ENCODE measurements at places on chromosomes 16 and 17.

GRCh38 chr17:5832886-5833285 lies 237.3 kb upstream of the WSCD1 start:
- no peaks in the 10 kb centered on the region for H3K36me3 ChIP-seq
- ATAC-seq, result peak; percentile 27
- H3K27ac ChIP-seq, result peak overlapping the region; percentile 82
- peaks cover 5% of the 10 kb centered on the region for H3K4me1 ChIP-seq
- H3K4me3 ChIP-seq, result no peak overlapping the region

DNA sequence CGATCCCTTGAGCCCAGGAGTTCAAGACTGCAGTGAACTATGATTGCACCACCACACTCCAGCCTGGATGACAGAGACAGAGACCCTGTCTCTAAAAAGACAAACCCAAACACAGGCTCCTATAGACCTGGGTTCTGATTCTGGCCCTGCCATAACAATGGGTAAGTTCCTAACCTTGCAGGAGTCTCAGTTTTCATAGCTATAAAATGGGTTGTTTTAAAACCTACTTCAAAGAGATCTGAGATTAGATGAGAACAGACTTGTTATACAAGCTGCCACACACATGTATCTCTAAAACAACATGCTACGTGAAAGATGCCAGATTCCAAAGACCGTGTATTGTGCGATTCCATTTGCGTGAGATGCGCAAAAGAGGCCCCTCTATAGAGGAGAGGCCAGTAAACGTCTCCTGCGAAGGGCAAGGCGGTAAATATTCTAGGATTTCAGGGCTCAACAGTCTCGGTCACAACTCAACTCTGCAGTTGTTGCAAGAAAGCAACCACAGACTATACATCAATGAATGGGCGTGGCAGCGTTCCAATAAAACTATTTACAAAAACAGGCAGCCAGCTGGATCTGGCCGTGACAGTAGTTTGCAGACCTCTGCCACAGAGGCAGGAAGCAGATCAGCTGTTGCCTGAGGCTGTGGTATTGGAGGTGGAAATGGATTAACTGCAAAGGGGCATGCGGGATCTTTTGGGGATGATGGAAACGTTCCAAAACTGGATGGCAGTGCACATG lies 5.9 kb downstream of the CORO7 start:
- peaks cover 92% of the 10 kb centered on the region for H3K36me3 ChIP-seq
- no peak overlapping the region for H3K4me3 ChIP-seq
- peaks cover 17% of the 10 kb centered on the region for H3K4me1 ChIP-seq
- H3K27ac ChIP-seq, result peak overlapping the region; percentile 34
- ATAC-seq, result no peak

GRCh38 chr16:88599092-88599733 lies 29.0 kb downstream of the ZC3H18 start:
- peaks cover 93% of the 10 kb centered on the region for H3K36me3 ChIP-seq
- ATAC-seq, result no peak
- no peak overlapping the region for H3K27ac ChIP-seq

- H3K27ac ChIP-seq, result no peak overlapping the region
- H3K27me3 ChIP-seq, result no peaks in the 10 kb centered on the region
- H3K36me3 ChIP-seq, result no peaks in the 10 kb centered on the region
- H3K4me3 ChIP-seq, result no peak overlapping the region
Measured at GRCh38 chr17:49585422-49586027, 9.9 kb downstream of the NXPH3 start.

- peaks cover 56% of the 10 kb centered on the region for H3K4me1 ChIP-seq
- H3K36me3 ChIP-seq, result peaks cover 6% of the 10 kb centered on the region
- H3K4me3 ChIP-seq, result no peak overlapping the region
- no peak overlapping the region for H3K27ac ChIP-seq
- no peaks in the 10 kb centered on the region for H3K27me3 ChIP-seq
Measured at GRCh38 chr16:23856251-23856709, 20.5 kb downstream of the PRKCB start.

- H3K36me3 ChIP-seq, result no peaks in the 10 kb centered on the region
- H3K4me1 ChIP-seq, result no peaks in the 10 kb centered on the region
- H3K27ac ChIP-seq, result no peak overlapping the region
- ATAC-seq, result no peak
- H3K27me3 ChIP-seq, result peaks cover 12% of the 10 kb centered on the region
- no peak overlapping the region for H3K4me3 ChIP-seq
Measured at GRCh38 chr16:86026171-86026910, 127.4 kb downstream of the IRF8 start.

DNA sequence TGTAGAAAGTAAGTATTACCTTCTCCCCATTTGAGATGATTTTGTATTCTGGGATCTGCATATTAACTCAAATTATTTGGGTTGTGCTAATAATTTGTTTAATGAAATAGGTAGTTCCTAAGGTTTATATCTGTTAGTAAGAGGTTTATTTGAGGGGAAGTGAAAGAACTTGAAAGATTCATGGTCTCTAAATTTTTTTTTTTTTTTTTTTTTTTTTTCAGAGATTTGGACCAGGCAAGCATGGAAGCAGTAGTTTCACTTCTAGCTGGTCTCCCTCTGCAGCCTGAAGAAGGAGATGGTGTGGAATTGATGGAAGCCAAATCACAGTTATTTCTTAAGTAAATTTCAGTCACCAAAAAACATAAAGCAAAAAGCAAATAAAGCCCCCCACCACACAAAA lies 65.2 kb downstream of the OMG start:
- H3K4me3 ChIP-seq, result no peak overlapping the region
- ATAC-seq, result no peak
- H3K27me3 ChIP-seq, result no peaks in the 10 kb centered on the region
- H3K27ac ChIP-seq, result no peak overlapping the region

DNA sequence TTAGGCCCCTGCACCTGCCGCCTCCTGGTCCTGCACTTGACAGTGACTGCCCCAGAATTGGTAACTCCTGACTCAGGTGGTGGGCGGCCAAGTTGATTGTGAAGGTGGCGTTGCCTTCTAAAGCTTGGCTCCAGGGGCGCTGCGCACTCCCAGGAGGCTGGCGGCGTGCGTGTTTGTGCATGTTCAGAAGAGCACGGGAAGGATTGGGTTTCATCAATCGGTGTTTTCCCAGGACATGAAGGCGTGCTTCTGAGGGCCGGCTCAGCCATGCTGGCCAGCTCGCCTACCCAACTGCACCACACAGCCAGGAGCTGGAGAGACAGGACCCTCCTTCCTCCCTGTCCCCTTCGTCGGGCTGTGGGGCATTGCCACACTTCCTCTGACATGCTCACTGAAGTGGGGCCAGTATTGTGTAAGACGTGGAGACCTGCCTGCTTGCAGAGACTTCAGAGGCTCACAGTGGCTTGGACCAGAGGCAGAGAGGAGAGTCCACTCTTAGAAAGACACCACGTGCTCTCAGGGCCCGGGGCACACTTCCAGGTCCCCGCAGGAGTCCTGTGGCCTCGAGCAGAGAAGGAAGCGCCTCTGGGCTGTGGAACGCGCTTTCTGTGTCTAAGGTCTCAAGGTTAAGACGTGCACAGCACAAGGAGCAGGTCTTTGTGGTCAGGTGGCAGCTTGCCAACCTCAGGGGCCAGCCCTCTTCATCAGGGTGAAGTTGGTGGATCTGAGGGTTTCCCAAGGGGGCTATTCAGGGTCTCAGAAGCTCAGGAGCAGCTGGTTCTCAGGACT lies 2.8 kb downstream of the RAB40C start:
- no peaks in the 10 kb centered on the region for H3K27me3 ChIP-seq
- no peak for ATAC-seq
- H3K27ac ChIP-seq, result no peak overlapping the region
- no peak overlapping the region for H3K4me3 ChIP-seq
- peaks cover 15% of the 10 kb centered on the region for H3K36me3 ChIP-seq

DNA sequence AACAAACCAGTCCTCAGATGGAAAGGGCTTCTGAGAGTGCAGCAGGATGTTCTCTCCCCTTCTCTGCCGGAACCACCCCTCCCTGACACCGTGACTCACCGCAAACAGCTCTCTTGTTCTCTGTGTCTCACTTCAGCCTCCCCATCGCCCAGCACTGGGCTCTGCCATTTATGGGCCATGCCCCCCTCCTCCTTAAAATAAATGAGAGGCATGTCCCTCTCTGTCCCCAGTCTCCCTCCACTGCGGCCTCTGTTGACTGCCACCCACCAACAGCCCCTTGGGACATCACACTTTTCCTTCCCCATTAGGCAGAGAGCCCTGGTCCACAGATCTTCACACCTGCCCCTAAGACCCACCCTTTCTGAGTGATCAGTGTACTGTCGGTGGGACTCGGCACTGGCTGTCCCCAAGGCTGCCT lies 6.3 kb downstream of the CCDC102A start:
- peak overlapping the region; percentile 98 for H3K27ac ChIP-seq
- H3K36me3 ChIP-seq, result peaks cover 8% of the 10 kb centered on the region
- no peaks in the 10 kb centered on the region for H3K27me3 ChIP-seq
- H3K4me3 ChIP-seq, result peak overlapping the region; percentile 90
- ATAC-seq, result peak; percentile 94
